ENCODE measurements at places on chromosomes 6 and 20.

DNA sequence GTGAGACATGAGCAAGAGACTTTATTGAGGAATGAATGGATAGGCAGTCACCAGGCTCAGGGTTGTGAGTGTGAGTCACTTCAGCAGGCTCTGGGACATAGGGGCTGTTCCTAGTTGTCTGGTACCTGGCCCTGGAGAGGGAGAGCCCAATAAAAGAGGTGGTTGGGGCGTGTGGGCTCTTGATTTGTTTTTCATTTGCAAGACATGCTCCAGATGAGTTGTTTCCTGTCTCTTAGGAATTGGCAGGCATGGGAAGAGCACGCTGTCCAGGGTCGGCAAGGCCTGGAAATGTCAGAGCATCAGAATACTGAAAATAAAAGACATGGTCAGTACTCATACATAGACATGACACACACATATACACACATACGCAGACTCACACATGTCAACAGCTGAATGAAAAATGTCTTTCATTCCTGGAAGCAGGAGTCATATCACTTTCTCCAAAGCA is 166.3 kb upstream of the SULF2 start:
- DNase-seq: peak; percentile 65

GRCh38 chr6:45677381-45678284 is 299.9 kb upstream of the SUPT3H start:
- DNase-seq: peak; percentile 47

GRCh38 chr6:124467366-124467765 is 494.9 kb upstream of the RNF217 start:
- DNase-seq: no peak

GRCh38 chr20:53527196-53527595 is 66.4 kb downstream of the ZNF217 start:
- no peak for DNase-seq

DNA sequence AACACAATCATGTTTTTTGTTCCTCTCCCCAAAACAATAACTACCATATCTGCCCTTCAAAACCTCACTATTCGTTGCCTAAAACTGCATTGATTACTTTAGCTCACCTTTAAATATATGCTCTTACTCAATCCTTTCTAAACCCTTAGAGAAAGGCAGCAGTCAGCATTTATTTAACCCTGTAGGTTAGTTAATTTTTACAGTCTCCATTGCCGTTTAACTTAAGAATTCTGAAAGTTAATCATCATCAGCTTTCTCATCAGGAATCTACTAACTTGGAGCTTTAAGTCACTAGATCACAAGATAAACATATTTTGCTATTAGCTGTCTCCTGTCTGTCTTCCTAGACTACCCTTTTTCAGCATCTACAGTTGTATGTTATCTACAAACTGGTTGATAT is 991.9 kb downstream of the EPHA7 start:
- no peak for DNase-seq

DNA sequence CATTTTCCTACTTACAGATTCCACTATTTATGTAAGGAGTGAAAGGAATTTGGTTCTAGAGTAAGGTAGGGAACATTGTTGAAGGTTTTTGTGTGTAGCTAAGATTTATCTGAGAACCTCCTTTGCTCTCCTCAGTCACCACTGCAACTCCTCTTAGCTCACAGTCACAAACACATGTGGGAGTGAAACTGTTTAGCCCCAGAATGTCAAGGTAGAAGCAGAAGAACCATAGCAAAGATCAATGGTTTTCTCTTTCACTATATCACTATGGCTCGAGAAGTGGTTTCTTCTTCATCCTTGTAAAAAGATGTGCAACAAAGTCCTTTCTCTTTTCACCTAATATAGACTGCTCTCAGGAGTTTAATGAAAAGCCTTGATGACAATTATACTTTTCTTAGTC is 6.5 kb upstream of the DEFB112 start:
- no peak for DNase-seq

- no peak for DNase-seq
These were observed 269.9 kb upstream of the SYNCRIP start for GRCh38 chr6:85912582-85912981.

GRCh38 chr20:2374346-2375125 is 6.2 kb upstream of the TGM6 start:
- no peak for DNase-seq
